ENCODE measurements at places on chromosomes 1 and 21. TPM values are rescaled to one million over a fixed set of nuclear protein-coding genes. Genes with fewer than 3 reads are reported as not detected.

WNT9A gene
- total RNA-seq = 1.7 TPM

INKA2 gene
- 13.7 TPM for total RNA-seq

IL20 gene
- not detected for total RNA-seq

DNAJC28 gene
- total RNA-seq = 0.97 TPM

PTPRC gene
- total RNA-seq = not detected

MARK1 gene
- 0.32 TPM for total RNA-seq

ATAD3C gene
- total RNA-seq = not detected

ADAM30 gene
- total RNA-seq = not detected

SPAG17 gene
- 0.06 TPM for total RNA-seq

All from bladder microvascular endothelial cell (primary cell).